Osteocyte (in vitro differentiated cells): ENCODE measurements at places on chromosomes 1 and 21. TPM values are rescaled to one million over a fixed set of nuclear protein-coding genes. Genes with fewer than 3 reads are reported as not detected.

- no peak for DNase-seq
Measured at GRCh38 chr1:211359876-211360275, 33.2 kb downstream of the TRAF5 start.

DNA sequence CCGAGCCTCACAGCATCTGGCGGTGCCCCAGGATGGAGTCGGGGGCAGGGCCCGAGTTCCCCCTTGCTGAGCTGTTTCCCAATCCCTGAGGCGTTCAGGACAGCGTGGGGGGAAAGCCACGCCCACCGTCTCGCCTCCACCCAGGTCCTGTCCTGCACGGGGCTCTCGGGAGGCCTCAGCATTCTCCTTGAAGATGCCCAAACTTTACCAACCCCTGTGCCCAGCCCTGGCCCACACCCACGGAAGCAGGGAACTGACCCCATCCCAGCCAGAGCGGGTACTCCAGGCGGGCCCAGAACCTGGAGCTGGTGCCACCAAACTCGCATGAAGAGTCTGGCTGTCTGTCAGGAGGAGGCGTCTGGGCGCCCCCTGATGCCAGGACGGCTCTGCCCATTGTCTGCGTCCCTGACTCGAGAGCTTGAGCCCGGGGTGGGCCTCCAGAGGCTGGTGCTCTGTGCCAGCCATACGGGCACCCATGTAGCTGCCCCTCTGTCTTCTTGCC, 35.3 kb upstream of the POFUT2 start:
- DNase-seq, result no peak

- no peak for DNase-seq
Measured at GRCh38 chr1:176220100-176220689, 13.1 kb upstream of the COP1 start.

SAMD13 gene
- 0.81 and 0.99 TPM in 2 replicates for total RNA-seq

GRCh38 chr1:194658090-194658439, 1471.7 kb upstream of the B3GALT2 start:
- no peak for DNase-seq

PRR9 gene
- total RNA-seq, result not detected in 2 replicates

DNA sequence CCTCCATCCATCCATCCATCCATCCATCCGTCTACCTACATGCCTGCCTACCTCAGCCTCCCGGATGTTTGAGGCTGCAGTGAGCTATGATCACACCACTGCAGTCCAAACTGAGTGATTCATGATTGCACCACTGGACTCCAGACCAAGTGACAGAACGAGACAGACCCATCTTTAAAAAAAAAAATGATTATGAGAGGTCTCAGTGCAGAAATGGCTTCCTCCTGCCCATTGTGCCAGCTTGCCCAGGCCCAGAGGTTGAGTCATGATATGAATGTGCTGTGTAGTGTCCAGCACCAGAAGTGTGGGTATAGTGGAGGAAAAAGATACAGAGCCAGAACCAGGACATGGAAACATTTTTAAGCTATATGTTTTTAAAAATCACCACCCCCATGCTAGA, 149.9 kb downstream of the KIF26B start:
- DNase-seq, result no peak

FCN3 gene
- total RNA-seq, result not detected in 2 replicates

DNA sequence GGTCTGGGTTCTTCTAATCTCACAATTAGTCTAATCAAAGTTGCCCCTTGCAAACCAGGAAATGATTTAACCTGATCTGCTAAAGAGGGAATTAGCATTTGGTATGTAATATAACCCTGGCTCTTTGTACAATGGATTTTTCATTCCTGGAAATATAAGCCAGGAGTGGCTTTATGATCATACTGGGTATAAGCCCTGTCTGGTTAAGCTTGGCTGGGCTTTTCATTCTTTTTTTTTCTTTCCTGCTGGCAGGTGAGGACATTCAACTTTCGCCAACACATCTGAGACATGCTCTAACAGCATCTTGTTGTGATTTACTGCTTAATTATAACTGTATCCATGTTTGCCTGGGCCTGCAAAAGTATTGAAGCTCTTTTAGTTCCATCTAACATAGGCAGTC, 20.4 kb upstream of the SDE2 start:
- DNase-seq, result no peak

TRIM67 gene
- 0.32 and 0.39 TPM in 2 replicates for total RNA-seq

DNA sequence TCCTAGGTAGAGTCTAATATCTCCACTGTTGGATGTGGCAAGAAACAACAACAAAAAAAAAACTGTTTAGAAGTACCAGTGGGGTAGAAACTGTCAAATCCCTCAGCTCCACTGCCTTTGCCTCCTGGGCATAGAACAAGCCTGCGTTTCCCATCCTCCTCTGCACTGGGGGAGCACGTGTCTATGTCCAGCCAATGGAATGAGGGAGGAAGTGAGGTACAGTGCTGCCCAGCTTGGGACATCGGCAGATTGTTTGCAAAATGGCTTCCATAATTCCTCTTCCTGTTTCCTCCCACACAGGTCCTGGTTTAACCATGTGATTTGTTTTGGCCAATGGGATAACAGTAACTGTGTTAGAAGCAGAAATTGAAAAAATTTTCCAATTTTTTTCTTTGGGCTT, 39.1 kb downstream of the PSMG1 start:
- no peak for DNase-seq

DNA sequence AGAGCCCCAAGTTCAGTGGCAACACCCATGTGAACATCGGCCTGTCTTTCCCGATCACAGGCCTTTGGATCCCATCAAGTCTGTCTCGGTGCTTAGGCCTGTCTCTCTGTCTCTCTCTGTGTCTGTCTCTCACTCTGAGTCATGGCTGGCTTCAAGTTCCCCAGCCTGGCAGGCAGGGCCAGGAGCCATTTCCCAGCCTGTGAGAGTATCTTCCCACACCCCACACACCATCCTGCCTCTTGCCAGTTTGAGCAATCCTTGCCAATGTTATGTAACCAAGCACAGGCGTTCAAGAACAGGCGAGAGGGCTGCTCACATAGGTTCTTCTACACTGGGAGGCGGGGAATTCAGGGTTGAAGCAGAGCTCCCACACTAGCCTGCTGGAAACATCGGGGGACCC, 70.0 kb upstream of the TMEM51 start:
- no peak for DNase-seq

CFAP410 gene
- 23.0 and 23.4 TPM in 2 replicates for total RNA-seq

CYP4A11 gene
- total RNA-seq, result not detected in 2 replicates

PLA2G4A gene
- 1.5 and 2.4 TPM in 2 replicates for total RNA-seq

GRCh38 chr1:229985613-229986010, 81.4 kb upstream of the GALNT2 start:
- DNase-seq, result peak; percentile 19

GRCh38 chr1:112723511-112723839, 8.3 kb upstream of the PPM1J start:
- DNase-seq, result no peak

PUM1 gene
- 139 and 145 TPM in 2 replicates for total RNA-seq

ZNF648 gene
- not detected in 2 replicates for total RNA-seq

GRCh38 chr1:110768605-110769004, 93.9 kb upstream of the KCNA3 start:
- DNase-seq, result no peak

DNA sequence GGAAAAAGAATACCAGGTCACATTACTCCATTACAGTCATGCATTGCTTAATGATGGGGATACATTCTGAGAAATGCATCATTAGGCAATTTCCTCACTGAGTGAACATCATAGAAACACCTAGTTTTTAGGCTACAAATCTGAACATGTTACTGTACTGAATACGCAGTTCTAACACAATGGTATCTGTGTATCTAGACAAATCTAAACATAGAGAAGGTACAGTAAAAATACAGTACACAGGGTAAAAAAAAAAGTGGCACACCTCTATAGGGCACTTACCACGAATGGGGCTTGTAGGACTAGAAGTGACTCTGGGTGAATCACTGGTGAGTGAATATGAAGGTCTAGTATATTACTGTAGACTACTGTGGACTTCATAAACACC, 115.7 kb downstream of the AKT3 start:
- no peak for DNase-seq

DNA sequence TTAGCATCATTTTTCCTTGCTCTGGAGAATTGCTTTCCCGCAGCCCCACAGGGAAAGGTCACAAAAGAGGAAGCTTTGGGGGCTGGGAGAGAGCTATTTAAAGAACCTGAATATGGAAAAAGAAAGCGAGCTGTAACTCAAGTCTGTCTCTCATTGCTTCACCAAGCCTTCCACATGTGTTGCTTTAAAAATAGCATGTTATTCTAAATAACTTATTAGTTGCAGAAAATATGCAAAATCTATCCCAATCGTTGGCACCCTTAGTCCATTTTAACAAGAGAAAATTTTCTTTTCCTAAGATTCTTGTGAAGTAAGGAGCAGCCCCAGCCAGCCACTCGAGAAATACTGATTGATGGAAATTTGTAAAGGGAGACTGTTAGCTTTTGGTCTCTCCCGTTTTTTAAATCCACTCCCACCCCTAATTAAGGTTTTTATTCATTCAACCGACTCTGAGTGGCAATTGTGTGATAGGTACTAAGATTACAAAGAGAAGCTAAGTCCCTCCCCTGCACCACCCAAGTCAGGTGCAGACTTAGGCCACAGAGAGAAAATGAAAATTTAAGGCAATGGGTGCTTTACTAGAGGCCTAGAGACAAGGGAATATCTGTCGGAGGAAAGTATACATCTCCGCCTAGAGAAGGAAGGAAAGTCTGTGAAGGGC, 802 bp downstream of the CYP4X1 start:
- DNase-seq, result no peak

DNA sequence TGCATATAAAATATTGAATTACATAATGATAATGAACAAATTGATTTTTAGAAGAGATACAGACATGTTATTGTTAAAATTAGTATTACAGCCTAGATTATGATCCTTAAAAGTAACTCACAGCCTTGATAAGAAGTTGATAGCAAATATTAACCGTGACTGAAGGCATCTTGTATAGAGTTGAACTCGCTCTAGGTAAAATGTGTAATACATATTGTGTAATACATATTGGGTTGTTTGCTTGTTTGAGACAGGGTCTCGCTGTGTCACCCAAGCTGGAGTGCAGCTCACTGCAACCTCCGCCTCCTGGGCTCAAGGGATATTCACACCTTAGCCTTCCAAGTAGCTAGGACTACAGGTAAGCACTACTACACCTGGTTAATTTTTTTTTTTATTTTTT, 269.9 kb downstream of the BRINP3 start:
- no peak for DNase-seq

DNA sequence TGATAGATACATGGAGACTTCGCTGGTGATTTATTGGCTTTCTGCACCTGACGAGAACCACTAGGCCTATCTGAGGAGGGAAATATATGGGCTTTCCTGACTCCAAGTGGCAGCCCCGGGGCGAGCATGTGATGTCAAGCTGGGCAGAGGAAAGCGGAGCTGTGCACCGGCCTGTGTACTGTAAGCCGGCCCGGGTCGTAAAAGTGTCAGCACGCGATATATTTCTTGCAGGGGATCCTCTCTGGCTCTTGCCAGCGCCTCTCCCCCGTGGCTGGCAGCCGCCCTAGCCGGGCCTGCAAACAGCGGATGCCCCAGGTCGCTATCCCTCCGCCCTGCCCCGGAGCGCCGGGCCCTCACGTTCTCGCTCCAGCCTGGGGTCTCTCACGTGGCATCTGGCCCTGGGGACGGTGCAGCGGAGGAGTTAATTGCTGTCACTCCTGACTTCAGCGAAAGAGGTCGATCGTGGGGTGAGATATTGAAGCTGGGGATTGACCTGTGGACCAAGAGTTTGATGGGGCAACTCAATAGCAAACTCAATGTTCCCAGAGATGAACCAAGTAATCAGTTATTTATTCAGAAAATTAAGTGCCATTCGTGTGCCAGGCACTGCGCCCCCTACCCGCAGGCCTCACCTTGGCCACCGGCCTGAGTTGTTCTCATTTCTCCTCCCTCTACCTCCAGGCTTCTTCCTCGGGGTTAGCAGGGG, 41.0 kb upstream of the HAO2 start:
- no peak for DNase-seq

GRCh38 chr1:45205011-45205909, 1.1 kb downstream of the ZSWIM5 start:
- DNase-seq, result no peak

DNA sequence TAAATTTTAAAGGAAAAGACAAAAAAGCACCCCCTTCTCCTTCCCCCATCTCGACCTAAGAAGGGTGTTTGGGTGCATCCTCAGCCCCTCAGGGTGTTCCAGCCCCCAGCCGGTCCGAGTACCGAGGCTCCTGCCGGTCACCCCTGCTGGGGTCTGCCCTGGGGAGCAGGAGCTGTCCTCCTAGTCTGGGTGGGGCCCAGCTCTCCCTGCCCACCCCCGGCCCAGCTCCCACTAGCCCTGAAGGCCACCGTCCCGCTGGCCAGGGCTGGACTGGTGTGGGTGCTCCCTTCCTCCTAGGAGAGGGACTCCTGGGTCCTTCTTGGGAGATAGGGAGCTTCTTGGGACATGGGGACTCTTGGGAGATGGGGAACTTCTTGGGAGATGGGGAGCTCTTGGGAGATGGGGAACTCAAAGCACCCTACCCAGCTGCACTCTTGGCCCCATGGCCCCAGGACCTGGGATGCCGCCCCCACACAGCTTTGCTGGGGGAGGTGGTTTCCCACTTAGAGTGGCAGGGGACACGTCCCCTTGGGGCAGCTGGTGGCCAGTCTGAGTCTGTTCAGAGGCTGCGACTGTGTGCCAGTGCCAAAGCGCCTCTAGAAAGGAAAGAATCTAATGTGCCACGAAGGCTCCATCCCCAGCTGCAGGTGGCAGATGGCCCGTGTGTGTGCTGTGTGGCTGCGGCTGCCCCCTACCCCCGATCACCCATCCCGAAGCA, 44.5 kb downstream of the MORN1 start:
- no peak for DNase-seq

PRELP gene
- total RNA-seq, result 0.94 and 1.0 TPM in 2 replicates

GRCh38 chr1:95115708-95116137, 1.4 kb upstream of the TLCD4 start:
- no peak for DNase-seq

DNA sequence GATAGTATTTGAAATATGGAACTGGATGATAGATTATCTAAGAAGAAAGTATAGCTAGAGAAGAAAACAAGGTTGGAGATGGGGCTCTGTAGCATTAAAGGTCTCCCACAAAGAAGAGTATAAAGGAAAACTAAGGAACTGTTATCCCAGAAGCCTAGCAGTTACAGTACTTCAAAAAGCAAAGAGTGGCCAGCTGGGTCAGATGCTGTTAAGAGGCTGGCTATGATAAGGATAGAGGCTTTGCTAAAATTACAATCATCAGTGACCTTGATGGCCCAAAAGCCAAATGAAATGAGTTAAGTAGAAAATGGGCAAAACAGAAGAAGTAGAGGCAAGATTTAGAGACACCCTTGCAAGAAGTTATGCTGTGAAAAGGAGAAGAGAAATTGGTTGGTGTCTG, 25.1 kb upstream of the ANGPTL1 start:
- DNase-seq, result no peak

GRCh38 chr1:161044908-161045735, 655 bp downstream of the USF1 start:
- DNase-seq, result no peak

- DNase-seq, result peak; percentile 83
Measured at GRCh38 chr21:45277101-45278045, 10.3 kb downstream of the POFUT2 start.

- no peak for DNase-seq
Measured at GRCh38 chr1:83931658-83932253, 67.2 kb downstream of the TTLL7 start.

GRCh38 chr1:111221633-111222291, 5.8 kb upstream of the CHI3L2 start:
- DNase-seq, result no peak
